AG04449 (cell line): ENCODE measurements at places on chromosomes 5 and 9.
A peak's percentile ranks its signal among the peaks of the same experiment; 100 is the strongest.

GRCh38 chr9:15276328-15276938 is 30.6 kb downstream of the TTC39B start:
- DNase-seq = no peak

GRCh38 chr9:106864373-106865143 is 1.6 kb downstream of the ZNF462 start:
- no peak for DNase-seq

- DNase-seq = no peak
Measured at GRCh38 chr5:154198611-154199230, 8.2 kb downstream of the GALNT10 start.

GRCh38 chr9:106916466-106917235 is 53.7 kb downstream of the ZNF462 start:
- DNase-seq = peak; percentile 57

DNA sequence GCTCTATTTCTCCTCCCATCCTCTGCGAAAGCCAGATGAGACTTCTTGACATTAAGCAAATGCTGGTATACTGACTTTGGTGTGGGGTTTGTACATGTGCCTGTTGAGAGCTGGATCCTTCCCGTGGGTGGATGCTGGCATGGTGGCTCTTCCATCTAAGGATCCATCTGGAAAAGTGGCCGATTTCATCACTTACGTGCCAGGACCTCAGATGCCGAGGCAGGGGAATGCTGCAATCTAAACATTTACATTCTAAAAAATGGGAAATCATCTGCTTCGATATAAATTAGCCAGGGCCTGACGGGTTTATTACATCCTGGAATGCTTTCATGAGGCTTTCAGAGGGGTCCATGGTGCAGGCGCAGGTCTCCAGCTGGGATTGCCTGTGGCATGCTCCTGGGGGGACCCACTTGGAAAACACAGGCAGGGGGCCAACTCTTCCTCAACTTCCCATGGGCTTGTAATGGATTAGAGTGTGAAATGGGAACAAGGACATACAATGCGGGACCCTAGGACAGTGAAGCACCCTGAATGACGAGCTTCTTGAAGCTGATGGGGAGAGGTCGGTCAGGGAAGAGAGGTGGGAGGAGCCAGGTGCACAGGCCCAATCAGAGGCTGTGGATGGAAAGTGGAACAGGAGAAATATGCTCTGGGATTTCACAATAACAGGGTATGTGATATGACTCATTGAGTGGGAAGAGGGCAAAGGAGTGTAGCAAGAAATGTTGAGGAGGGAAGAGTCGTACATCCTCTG is 105.5 kb upstream of the PITX1 start:
- peak; percentile 80 for DNase-seq

GRCh38 chr9:21969951-21970799 is 24.0 kb downstream of the CDKN2A start:
- DNase-seq = no peak

GRCh38 chr9:98132806-98133631 is 14.0 kb upstream of the TRIM14 start:
- no peak for DNase-seq

GRCh38 chr5:6365977-6366590 is 12.3 kb downstream of the MED10 start:
- DNase-seq = no peak

DNA sequence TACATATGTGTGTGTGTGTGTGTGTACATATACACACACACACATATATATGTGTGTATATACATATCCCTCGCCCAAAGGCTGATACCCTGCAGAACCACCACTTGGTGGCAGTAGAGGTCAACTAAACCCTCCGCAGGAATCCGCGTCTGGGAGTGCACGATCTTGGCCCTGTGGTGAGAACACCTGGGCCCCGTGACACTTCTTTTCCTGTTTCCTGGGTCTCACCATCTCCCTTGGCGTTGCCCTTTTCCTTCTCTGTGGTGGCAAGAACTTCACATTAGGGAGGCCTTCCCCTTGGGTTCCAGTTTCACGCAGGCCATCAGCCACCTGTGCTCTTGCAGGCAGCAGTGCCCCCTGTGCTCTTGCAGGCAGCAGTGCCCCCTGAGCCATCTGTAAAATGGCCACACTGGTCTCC is 8.2 kb downstream of the IL9 start:
- peak; percentile 5 for DNase-seq

DNA sequence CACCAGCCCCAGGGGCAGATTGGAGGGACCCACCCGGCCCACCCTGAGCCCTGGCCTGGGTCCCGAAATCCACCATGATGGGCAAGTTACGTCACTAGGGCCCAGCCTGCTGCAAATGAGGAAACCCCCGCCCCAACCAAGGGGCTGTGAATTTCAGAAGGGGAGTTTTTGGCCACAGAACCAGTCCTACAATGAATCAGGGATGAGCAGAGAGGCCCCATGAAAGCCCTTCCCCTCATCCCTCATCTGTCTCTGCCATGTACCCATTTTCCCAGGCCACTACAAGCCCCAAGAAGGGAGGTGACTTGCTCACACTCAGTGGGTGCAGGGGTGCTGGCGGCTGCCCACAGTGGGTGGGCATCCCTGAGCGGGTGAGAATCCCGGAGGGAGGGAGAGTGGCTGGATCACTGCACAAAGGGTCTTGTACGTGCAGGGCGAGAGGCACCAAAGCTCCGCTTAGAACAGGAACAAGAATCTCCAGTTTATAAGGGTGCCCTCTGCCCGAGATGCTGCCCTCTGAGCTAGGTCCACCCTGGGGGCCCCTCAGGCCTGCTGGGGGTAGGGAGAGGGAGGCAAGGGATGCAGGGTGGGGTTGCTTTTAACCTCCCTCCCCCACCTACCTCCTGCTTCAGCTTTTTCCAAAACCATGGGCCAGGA is 10.4 kb upstream of the TCF7 start:
- DNase-seq = no peak

DNA sequence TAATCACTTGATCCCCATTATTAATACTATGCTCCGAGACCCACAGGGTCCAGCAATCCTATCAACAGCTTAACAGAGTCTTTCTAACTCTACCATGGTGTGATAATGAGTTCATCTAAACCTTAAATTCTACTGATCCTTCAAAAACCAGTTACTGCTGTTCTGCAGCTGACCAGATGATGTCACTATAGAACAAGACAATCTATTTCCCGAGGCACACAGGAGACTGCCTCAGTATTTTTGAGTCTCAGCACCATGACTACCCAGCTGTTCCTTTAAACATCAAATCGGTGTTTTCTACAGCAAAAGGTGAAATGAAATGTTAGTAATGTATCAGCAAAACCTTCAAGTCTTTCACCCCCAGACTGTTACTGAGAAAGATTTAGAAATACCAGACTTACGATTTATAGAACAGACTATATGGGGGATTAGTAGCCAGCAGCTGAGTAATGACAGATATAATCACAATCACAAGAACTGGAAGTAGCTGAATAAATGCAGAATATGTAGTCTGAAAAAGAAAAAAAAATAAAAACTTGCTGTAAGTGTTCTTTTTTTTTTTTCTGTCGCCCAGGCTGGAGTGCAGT is 16.9 kb downstream of the DNAJC18 start:
- no peak for DNase-seq

DNA sequence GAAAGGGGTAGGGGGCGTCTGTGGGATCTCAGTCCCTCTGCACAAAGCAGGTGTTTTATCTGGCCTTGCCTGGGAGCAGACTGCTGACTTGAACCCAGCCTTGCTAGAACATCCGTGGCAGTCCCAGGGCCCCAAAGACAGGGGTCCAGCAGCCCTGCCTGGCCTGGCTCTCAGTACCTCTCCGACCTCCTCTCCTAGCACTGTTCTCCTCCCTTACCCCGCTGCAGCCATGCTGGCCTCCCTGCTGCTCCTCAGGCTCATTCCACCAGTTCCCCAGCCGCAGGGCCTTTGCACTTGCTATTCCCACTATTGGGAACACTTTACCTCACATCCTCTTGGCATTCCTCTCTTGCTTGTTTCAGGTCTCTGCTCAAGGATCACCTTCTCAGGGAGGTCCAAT is 45.2 kb downstream of the DUSP1 start:
- DNase-seq = no peak

- DNase-seq = no peak
Measured at GRCh38 chr9:107325842-107326241, 42.8 kb downstream of the RAD23B start.

DNA sequence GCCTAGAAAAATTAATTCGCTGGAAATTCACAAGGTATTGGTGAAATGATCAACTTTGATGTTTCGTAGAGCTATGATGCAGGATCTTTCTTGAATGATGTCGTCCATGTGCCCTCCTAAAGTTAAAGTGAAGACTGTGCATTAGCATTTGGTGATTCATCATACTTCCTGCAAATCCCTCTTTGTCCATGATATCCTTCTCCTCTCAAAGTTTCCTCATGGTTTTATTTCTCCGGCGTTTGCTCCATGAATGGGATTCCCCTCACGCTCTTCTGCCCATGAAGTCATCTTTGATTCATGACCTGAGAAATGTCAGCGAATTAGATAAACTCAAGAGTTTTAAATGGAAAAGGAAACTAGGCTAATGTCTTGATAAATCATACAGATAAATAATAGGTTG is 372.7 kb downstream of the PSAT1 start:
- DNase-seq = no peak

- no peak for DNase-seq
Measured at GRCh38 chr9:99866398-99866797, 40.1 kb upstream of the STX17 start.

DNA sequence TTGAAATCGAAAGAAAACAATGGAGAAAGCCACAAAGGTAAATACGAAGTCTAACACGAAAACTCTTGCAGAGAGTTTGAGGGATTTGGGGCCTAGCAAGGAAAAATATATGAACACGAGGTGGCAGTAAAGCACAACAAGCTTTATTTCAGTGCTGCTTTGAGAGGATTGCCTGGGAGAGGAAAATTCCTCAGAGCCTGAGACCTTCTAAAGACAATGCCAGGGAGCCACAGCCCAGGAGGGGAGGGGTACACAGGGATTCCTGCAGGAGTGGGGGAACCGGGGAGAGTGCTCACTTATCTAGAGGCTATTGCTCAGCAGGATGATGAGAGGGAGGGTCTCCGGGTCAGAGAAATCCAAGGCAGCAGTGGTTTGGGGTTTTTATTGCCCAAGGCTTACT is 134.9 kb upstream of the ADCY2 start:
- DNase-seq = peak; percentile 17

DNA sequence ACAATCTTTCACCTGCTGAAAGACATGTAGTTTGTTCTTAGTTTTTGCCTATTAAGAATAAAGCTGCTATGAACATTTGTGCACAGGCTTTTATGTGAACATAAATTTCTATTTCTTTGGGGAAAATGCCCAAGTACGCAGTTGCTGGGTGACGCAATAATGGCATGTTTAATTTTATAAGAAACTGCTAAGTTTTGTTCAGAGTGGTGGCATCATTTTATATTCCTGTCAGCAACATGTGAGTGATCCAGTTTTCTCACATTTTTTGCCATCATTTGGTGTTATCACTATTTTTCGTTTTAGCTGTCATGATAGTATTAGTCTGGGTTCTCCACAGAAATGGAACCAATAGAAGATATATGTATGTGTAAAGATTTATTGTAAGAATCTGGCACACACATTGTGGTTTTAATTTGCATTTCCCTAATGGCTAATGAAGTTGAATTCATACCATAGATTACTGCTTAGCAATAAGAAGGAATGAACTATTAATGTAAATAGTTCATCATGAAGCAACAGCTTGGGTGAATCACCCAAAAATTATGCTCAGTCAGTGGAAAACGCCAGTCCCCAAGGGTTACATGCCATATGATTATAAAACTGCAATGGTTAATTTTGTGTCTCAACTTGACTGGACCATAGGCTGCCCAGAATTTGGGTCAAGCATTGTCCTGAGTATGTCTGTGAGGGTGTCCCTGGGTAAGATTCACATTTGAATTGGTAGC is 358.6 kb downstream of the MSX2 start:
- no peak for DNase-seq

- peak; percentile 82 for DNase-seq
Measured at GRCh38 chr5:34639852-34640626, 16.1 kb upstream of the RAI14 start.

DNA sequence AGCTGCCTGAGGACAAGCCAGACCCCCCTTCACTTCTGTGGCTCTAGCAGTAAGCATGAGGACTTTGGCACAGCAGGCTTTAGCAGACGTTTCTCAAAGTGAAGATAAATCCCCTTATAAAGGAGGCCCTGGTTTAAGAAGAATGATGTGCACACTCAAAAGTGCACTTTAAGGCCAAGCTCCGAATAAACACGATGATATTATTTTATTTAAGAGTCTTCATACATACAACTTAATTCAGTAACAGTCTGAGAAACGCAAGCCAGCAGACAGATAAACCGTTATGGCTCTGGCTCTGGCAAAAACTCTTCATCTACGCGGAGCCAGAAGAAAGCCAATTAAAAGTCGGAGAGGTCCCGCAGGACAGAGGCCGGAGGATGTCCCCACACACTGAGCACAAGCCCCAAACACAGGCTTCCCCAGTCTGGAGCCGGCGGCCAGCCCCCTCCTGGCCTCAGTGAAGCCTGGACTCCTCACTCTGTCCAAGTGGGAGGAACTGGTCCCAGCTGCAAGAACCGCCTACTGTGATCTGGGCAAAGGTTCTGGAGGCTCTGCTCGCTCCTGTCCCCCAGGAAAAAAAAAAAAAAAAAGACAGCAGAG is 44.6 kb downstream of the ADAMTS2 start:
- DNase-seq = no peak

- DNase-seq = no peak
Measured at GRCh38 chr5:94407023-94407422, 211.4 kb downstream of the KIAA0825 start.

GRCh38 chr9:110185806-110186205 is 22.2 kb downstream of the C9orf152 start:
- no peak for DNase-seq
